ENCODE measurements at places on chromosomes 3 and 15.

DNA sequence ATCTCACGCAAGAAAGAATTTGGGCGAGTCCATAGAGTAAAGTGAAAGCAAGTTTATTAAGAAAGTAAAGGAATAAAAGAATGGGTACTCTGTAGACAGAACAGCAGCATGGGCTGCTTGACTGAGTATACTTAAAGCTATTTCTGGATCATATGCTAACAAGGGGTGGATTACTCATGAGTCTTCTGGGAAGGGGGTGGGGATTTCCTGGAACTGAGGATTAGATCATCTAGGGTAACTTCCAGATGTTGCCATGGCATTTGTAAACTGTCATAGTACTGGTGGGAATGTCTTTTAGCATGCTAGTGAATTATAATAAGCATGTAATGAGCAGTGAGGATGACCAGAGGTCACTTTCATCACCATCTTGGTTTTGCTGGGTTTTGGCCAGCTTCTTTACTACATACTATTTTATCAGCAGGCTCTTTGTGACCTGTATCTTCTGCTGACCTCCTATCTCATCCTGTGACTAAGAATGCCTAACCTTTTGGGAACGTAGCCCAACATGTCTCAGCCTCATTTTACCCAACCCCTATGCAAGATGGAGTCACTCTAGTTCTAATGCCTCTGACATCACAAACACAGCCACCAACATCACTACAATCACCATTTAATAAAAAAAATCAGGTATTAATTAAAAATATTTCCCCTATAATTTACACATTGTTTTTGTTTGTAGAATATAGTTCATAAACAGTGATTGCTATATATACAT, 890.7 kb upstream of the EPHA6 start:
- peak; percentile 6 for DNase-seq

DNA sequence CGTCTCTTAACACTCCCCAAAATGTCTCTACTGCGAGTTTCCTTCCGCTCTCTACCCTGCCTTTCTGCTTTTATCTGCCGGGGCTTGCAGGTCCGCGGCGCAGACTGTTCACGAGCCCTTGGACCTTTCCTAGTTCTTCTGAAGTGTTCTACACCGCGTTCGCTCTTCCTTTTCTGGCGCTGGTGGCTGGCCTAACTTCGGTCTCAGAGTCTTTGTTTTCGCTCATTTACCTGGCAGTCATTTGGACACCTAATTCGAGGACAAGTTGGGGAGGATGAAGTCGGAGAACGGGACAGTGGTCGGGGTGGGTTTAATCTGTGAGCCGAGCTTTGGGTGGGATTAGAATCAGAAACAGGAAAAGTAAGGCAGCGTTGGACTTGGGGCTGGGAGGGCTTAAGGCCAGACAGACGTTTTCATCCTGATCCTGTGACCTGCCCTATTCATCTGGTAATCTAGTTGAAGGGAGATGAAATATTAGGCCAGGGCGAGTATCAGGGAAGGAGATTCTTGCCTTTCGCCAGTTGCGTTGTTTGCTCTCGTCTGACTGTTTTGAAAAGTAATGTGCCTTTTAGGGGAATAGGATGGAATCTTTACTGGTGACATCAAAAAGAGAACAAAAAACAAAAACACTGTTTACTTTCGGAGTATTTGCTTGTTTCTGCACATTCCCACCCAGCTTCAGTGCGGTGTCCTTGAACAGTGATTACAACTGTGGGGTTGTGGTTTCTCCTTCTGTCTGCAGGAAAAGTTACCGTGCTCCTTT, 1.8 kb downstream of the DIPK2A start:
- peak; percentile 75 for DNase-seq

DNA sequence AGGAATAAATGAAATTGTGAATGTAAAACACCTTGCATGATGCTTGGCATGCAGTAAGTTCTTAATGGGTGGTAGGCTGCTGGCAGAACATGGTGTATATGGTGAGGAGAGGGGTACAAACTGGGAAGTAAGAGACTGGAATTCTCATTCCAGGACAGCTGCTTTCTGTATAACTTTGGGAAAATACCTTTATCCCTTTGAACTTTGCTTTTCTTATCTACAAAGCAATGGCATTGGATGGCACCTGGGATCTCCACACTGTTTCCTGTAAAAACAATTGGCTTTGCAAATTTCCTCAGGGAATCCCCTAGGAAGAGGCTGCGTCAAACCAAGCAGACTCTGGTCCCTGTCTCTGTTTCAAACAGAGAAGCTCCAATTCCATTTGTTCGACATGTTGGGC, 100.7 kb upstream of the SLC4A7 start:
- DNase-seq = no peak

GRCh38 chr15:77716632-77717332, 84.1 kb upstream of the LINGO1 start:
- DNase-seq = no peak

GRCh38 chr3:174023421-174023820, 625.9 kb downstream of the NLGN1 start:
- no peak for DNase-seq

- DNase-seq = no peak
Measured at GRCh38 chr15:101709466-101709865, 14.8 kb downstream of the TARS3 start.

DNA sequence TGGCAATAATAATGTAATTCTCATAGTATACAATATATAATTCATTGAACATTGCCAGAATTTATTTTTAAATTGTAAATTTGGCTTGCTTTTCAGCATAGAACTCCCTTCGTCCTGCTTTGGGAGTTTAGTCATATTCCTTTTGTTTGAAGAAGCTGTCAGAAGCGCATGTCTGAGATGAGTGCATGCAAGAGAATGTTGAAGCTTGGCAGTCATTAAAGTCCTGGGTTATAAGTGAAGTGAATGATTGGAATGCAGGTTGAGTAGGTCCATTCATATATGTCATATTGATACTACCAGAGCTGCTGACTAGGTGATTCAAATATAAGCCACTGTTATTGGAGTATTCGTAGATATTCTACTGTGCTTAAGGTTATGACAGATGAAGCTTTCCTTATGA, 243.6 kb upstream of the MDFIC2 start:
- DNase-seq = no peak

GRCh38 chr3:44999782-45000181, 23.7 kb downstream of the EXOSC7 start:
- no peak for DNase-seq

DNA sequence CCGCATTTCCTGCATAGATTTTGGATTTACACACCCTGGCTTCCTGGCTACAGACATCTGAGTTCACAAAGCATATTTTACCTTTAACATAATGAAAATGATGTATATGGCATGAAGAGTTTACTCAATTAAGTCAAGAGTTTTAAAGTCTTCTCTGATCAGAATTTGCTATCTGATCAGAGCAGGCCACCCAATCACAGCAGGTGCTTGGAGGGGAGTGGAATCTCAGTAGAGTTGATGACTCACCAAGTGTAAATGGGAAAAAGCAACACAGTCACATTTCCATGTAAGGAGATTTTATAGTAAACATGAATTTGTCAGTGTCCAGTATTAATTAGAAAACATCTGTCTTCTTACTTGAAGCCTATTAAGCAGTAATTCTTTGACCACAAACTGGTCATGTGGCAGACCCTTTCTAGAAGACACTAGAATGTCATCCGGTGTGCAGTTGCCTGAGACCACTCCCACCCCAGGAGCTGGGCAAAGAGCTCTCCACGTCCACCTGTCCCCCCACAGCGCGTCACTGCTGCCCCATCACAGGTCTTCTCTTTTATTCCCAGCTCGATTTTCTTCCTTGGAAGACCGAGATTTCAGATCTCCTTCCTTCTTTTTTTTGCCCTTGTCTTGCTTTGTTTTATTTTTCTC, 10.8 kb downstream of the MESD start:
- DNase-seq = no peak

DNA sequence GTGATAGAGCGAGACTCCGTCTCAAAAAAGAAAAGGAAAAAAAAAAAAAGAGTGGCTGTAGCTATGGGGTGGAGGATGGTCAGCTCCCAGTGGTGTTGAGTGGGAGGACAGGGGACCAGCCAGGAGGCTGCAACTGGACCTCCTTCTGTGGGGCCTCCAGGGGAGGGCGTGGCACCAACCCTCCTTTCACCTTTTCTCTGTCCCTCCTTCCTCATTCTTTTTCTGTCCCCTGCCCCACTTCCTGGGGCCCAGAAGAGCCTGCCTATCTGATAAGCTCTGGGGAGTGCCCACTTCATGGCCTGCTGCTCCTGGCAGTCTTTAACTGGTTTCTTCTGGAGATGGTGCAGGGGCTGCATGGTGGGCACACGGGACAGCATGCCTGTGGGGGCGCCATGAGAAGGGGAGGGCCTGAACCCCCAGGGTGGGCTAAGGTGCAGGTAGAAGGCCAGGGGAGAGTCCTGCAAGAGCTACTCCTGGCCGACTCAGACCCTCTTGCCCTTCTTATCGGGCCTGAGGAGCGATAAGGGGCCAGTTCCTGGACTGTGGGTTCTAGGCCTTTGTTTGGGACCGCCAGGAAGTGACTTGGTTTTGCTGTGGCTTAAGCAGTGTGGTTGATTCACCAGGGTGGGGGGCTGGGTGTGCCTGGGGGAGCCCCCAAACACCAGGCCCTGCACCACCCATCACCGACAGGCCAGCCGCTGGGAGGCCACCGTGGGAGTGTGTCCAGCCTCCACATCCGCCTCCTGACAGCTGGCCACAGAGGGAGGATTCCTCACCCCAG, 49.4 kb upstream of the FLNB start:
- DNase-seq = no peak

DNA sequence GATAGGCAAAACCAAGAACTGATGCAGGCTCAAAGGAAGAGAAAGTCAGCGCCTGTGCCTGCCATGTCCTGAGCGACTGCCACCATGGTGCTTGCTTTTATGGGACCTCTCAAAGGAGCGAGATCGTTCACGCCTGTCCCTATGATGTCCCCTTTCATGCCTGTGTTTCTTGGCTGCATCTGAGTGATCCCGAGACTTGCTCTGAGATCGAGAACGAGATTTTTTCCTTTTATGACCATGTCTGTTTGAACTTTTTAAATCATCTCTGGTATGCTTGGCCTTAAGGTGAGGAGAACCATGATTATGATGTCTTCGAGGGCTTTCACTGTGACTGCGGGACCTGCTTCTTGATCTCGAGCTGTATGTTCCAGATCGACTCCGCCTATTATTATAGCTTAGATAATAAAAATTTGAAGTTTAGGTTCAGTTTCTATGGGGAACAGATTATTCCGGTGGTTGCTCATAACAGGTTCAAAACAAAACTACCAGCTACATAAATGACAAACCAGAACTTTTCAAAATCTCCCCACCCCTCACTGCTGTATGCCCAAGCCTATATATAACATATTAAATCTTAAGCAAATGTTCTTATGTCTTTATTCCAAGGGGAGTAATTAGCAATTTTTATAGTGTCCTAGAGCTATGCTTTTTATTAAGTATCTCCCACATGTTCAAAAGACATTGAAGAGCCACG, 11.6 kb downstream of the CCNL1 start:
- DNase-seq = no peak

GRCh38 chr3:31639828-31640227, 107.1 kb downstream of the STT3B start:
- DNase-seq = no peak

- peak; percentile 19 for DNase-seq
Measured at GRCh38 chr3:21017115-21017852, 733.7 kb downstream of the ZNF385D start.

DNA sequence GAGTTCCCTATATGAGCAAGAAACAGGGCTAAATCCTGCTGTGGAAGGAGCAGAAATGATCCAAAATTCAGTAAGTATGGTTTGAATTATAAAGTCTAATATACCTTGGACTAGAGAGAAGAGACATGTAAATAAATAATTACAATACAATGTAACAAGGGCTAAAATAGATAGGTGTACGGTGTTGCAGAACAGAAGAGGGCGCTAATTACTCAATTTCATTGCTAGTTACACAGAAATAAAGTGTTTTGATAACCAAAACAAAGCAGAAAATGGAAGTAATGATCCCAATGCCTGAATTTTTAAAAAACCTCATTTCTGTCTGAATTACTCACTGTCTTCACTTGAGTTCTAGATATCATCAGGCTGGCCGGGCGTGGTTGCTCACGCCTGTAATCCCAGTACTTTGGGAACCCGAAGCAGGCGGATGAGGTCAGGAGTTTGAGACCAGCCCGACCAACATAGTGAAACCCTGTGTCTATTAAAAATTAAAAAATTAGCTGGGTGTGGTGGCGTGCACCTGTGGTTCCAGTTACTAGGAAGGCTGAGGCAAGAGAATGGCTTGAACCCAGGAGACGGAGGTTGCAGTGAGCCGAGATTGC, 8.3 kb upstream of the PLCH1 start:
- peak; percentile 45 for DNase-seq

DNA sequence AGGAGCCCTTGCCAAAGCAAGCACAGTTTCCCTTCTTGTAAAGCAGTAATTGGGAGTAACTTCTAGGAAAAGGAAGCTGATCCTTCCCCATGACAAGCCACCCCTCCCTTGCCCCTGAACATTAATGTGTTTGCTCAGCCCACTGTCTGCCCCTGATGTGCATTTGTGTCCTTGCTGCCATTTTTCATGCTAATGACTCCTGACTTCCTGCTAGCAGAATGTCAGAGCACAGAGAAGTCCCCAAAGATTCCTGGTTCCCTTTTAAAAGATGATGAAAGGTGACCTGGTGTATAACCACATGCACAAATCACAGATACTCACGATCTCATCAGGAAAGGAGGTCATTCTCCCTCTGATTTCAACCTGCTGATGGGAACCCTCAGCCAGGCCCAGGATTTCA, 44.2 kb upstream of the WNT5A start:
- DNase-seq = no peak

DNA sequence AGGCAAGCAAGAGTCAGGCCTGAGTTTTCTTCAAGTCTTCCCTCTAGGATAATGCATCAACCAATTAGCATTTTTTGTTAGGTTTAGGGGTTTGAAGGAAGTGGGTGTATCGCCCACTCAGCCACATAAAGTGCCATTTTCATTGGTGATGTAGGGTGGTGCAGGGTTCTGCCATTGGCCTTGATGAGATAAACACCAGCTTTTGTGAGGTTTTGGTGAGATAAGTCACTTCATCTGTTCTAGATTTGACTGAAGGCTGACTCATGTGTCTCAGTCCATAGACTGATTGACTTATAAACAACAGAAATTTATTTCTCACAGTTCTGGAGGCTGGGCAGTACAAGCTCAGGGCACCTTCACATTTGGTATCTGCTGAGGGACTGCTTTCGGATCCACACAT, 84.5 kb upstream of the C3orf80 start:
- DNase-seq = no peak

- DNase-seq = no peak
Measured at GRCh38 chr15:68223171-68223570, 6.4 kb downstream of the CLN6 start.

GRCh38 chr3:191959876-191960413, 499.0 kb downstream of the PYDC2 start:
- no peak for DNase-seq

DNA sequence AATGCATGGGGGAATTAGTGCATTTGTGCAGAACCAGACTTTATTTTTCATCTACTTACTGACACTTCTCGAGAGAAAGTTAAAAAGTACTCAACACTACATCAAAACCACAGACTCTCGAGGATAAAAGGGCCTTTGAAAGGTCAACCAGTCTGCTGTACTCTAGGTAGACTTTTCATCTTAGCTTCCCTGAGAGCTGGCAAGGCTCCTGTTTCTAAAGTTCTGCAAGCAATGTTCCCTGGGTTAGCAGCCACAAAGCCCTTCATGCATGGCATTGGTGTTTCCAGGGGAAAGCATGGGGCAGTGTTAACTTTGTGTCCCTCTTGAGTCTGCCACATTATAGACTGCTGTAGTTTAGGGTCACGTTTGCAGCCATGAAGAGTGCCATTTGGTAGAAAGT, 106.4 kb upstream of the PFN2 start:
- no peak for DNase-seq
